PC-9 (cell line): ENCODE measurements at places on chromosomes 16 and 17.

DNA sequence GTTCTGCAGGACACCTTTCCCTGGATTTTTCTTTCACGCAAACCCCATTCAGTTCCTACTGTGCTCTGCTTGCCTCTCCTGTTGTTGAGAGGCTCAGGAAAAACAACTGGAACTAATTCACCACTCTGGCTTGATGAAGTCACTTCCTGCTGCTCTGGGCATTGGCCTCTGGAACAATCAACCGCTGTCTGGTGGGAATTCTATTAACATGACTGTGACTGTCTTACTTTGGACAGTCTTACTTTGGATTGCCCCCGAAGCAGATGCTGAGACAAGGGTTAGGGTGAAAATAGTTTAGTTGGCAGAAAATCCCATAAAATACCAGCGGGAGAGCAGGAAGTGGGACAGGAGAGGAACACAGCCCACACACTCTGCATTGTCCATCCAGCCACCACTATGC, 90.0 kb upstream of the HSBP1 start:
- no peak for DNase-seq

- DNase-seq, result peak; percentile 2
Observed at GRCh38 chr17:36072431-36073121, 8.5 kb downstream of the CCL18 start.

GRCh38 chr16:53085931-53086421, 31.2 kb downstream of the CHD9 start:
- no peak for DNase-seq

GRCh38 chr17:68431045-68431608, 26.2 kb downstream of the WIPI1 start:
- DNase-seq, result no peak

DNA sequence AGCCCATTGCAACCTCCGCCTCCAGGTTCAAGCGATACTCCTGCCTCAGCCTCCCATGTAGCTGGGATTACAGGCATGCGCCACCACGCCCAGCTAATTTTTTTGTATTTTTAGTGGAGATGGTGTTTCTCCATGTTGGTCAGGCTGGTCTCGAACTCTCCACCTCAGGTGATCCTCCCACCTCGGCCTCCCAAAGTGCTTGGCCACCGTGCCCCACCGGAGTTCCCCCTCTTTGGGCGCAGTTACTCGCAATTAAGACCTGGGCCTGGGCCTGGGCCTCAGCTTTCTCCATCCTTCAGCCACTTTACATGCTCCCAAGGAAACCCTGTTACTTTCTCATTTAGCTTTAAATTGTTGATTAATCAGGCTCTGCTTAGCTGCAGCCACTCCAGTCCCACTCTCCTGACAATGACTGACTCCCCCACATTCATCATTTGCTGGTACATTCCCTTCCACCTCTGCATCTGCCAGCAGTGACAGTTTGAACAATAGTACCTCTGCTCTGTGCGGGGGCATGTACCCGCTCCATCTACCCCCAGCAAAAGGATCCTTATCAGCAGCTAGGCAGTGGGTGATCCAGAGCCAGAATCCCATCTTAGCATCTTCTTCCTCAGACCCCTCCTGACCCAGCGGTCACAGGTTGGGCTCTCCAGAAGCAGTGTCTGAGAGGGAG, 47.2 kb upstream of the SLC47A1 start:
- DNase-seq, result no peak

DNA sequence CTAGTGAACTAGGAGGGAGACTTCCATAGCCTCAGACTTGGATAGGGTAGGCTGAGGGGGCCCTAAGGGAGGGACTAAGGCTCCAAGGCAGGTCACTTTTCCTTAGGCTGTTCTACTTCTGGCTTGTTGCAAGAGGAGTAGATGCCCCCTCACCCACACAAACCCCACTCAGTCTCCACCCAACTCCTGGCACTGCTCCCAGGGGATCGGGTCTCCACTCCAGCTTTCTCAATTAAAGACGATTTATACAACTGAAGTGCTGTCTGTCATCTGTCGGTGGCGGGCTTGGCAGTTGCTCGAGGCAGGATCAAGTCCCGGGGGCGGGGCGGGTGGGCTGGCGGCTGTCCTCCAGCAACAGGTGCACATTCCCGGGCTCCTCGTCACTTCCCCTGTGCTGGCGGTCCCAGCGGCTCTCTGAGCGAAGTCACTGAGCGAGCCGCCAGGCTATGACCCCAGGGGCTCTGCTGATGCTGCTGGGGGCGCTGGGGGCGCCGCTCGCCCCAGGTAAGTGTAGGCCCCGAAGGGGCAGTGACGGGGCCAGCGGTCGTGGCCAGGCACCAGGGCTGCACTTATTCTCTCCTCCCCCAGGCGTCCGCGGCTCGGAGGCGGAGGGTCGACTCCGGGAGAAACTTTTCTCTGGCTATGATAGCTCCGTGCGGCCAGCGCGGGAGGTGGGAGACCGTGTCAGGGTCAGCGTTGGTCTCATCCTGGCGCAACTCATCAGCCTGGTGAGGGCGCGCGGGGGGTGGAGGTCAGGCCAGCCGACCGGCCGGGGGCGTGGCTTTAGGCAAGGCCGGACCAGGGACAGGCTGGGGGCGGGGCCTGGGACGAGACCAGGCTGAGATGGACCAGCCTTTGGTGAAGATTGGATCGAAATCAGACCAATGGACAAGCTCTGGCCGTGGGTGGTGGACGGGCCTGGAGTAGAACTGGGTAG, at the start of gene CHRNB1:
Gene CHRNB1, plus strand, starts transcription at position 380 of the 937 bp plus-strand sequence. Its CDS starts 67 bp downstream, at position 447.
- peak; percentile 70 for DNase-seq

GRCh38 chr16:79811541-79811940, 211.0 kb upstream of the MAF start:
- DNase-seq, result no peak

DNA sequence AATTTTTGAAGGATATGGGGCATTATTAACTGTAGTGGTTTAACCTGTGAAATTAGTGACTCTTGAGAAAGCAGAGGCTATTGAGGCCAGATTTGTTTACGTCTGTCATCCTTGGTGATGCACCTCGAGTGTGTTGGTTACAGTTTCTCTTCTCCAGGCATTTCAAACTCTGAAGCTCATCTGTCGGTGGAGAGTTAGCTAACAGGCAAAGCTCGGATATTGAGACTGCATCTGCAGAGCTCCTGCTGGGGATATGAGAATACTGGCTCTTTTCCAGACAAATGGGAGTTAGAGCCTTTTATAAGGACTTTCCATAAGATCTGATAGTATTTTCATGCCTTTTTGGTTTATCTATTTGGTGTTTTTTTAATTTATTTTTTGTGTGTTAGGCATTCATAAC, 6.7 kb downstream of the CLEC16A start:
- DNase-seq, result no peak

DNA sequence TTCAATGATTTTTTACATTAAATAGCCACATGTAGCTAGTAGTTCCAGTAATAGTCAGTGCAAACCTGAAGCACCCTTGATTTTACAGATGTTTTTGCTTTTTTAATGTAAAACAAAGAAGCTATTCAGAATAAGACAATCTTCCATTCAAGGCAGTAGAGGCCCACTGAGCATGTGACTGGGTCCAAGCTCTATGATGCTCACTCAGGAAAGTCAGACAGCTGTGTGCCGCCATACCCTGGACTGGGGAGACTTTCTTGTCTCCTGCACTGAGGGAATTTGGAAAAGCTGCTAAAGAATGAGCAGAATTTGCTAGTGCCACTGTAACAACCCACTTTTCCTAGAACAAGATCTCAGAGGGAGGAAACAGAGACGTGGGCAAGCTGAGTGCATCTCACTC, 11.5 kb downstream of the CENPN start:
- DNase-seq, result no peak

- no peak for DNase-seq
Observed at GRCh38 chr17:5772720-5773119, 188.4 kb upstream of the NLRP1 start.

GRCh38 chr16:64773184-64773583, 348.7 kb downstream of the CDH11 start:
- DNase-seq, result no peak

DNA sequence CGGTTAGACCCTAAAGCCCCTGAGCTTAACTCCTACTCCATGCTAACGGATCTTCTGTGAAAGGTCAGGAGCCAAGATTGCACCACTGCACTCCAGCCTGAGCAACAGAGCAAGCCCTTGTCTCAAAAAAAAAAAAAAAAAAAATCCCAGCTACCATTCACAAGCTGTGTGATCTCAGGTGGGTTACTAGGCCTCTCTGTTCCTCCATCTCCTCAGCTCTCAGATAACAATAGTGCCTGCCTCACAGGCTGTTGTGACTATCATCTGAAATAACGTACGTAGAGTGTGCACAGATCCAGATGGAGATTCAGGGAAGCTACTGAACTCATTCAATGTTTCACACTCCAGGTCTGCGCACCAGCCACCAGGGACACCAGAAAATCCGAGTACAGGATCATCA, 57.8 kb downstream of the C16orf95 start:
- DNase-seq, result no peak

DNA sequence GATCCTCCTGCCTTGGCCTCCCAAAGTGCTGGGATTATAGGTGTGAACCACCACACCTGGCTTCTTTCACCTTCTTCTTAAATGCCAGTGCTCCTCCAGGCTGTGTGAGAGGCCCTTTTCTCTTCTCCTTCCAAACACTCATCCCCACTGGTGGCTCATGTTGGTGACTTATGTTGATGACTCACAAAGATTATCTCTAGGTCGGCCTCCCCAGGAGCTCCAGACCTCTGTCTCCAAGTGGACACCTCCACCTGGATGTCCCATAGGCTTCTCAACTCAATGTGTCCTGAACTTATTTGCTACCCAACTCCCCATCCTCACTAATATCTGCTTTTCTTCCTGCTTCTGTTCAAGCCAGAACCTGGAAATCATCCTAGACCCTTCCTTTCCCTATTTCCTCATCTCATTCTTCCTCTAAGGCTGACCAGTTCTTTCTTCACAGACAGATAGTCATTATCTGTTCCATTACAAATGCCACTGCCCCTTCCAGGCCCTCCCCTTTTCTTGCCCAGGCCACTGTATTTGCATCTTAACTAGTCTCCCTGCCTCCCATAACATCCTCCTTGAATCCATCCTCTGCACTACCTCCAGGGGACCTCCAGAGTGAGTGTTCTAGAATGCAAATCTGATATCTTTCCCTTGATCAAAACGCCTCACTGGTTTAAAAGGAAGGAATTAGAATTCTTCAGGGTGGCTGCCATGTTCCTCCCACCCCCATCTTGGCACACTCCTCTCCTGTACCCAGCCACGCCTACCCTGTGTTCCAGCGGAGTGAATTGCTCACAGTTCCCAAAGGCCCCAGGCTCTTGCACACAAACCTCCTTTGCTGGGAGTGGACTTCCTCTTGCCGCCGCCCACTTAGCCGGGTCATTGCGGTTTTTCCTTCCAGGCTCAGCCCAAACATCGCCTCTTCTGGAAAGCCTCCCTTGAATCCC, 34.8 kb upstream of the FBXO47 start:
- DNase-seq, result peak; percentile 86
